ENCODE measurements at places on chromosomes 12 and 14.

GRCh38 chr14:50955373-50956043 is 11.2 kb upstream of the PYGL start:
- DNase-seq: peak; percentile 97

GRCh38 chr14:84688297-84689025 is 841.5 kb upstream of the FLRT2 start:
- no peak for DNase-seq

DNA sequence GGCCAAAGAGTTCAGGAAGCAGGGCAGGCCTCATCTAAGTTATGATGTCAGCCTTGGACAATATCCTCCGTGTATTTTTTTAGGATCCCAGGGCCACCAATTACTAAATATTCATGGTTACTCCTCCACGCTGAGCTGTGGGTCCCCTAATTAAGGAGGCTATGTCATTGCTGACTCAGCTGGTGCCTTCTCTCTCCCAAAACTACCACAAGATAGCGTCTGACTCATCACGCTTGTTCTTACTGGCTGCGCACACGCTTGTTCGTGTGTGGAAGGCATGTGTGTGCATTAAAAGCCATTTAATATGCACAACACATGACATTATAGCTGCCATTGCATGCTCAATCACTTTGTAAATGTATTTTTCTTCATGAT is 78.3 kb downstream of the GSC start:
- no peak for DNase-seq

- no peak for DNase-seq
These were observed 46.2 kb downstream of the BCAT1 start for GRCh38 chr12:24902511-24903328.

- peak; percentile 90 for DNase-seq
These were observed 5.9 kb upstream of the RNU7-1 start for GRCh38 chr12:6937481-6938352.

- no peak for DNase-seq
These were observed 111.7 kb downstream of the TBX5 start for GRCh38 chr12:114294303-114294685.

GRCh38 chr12:113467142-113467501 is 4.5 kb downstream of the LHX5 start:
- no peak for DNase-seq

GRCh38 chr12:1517007-1517406 is 77.4 kb downstream of the FBXL14 start:
- no peak for DNase-seq

DNA sequence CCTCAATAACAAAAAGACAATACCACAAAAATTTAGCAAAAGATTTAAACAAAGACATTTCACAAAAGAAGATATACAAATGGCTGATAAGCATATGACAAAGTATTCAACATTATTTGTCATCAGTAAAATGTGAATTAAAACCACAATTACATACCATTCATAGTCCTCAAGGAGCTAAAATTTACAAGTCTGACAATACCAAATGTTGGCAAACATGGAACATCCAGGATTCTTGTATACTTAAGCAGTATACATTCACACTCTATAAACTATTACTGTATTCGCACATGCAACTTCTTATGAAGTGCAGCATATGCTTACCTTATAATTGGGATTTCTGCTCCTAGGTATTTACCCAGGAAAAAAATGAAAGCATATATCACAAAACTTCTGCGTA is 49.7 kb upstream of the BDKRB2 start:
- DNase-seq: no peak

- DNase-seq: no peak
These were observed 91.7 kb upstream of the PELI2 start for GRCh38 chr14:56026506-56026905.

GRCh38 chr14:89179891-89180404 is 237.1 kb downstream of the FOXN3 start:
- DNase-seq: no peak

GRCh38 chr12:48279101-48279500 is 71.6 kb downstream of the ZNF641 start:
- DNase-seq: no peak

- DNase-seq: no peak
These were observed 16.1 kb upstream of the KRT80 start for GRCh38 chr12:52207895-52208294.

DNA sequence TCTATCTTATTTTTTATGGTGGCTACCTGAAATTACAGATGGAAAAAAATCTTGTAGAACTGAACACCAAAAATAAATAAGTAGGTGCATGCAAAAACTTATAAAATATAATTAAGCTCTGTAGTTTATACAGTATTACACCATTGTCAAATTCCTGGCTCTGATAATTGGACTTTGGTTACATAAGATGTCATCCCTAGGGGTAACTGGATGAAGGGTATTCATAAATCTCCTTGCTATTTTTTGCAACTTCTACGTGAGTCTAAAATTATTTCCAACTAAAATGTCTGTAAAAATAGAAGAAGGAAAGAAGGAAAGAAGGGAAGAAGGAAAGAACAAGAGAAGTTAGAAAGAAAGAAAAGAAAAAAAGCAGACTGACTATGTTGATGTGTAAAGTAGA is 716.6 kb downstream of the BCL11B start:
- DNase-seq: no peak

DNA sequence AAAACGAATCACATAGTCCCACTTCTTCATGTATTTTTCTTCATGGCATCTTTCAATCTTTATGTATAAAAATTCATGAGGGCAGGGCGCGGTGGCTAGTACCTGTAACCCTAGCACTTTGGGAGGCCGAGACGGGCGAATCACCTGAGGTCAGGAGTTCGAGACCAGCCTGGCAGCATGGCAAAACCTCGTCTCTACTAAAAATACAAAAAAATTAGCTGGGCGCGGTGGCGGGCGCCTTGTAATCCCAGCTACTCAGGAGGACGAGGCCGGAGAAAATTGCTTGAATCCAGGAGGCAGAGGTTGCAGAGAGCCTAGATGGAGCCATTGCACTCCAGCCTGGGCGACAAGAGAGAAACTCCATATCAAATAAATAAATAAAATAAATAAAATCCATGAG is 2.5 kb upstream of the GABARAPL1 start:
- DNase-seq: no peak

DNA sequence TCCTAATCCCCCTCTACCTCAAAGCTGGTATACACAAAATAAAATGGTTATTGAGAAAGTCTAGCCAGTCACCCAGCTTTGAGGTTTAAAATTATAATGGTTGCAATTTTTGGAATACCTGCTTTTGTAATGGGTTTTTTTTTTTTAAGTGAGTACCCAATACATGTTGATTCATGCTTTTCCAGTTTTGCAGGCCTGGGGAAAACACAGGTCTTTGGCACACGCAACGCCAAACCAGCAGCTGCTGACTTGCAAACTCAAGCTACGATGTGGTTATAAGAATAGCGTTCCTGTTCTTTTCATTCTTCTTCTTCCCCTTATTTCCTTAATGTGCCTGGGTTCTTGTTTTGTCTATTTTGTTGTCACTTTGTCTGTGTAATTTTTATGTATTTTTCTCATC is 233.0 kb downstream of the EGLN3 start:
- DNase-seq: no peak
